AG09309 (cell line): ENCODE measurements at places on chromosomes 3 and 15.
A peak's percentile ranks its signal among the peaks of the same experiment; 100 is the strongest.

DNA sequence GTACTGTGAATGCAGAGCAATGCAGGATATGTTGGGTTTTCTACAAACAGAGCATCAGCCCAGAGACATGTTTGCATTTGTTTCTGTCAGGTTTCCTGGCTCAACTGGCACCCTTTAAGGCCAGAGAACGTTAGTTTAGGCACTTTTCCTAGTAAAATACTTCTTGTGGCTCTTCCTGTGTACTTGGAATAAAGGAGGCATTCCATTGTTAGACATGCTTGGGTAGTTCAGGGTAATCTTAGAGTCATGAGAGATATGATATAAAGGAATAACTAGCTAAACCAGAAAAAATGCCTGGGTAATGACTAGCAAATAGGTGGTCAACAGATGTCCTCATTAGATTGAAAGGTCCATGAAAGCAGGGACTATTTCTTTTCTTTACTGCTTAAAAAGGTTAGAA lies 60.4 kb upstream of the RBM5 start:
- DNase-seq, result peak; percentile 3

- DNase-seq, result no peak
Measured at GRCh38 chr3:48560648-48561018, 2.9 kb downstream of the UCN2 start.

DNA sequence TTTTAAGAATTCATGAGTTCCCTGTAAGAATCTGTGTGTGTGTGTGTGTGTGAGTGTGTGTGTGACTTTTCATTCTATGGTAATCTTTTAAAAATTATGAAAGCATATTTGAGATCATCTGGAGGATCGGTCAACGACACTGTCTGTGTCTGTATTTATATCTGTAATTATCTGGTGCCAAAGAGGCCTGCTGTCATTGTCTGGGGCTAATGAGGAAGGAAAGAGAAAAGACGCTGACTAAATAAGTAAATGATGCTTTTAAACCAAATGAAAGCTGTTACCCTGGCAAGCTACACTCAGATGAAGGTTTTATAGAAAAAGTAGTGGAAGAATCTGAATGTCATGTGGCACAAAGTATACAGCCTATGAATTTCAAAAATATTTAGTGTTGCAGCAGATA lies 439.8 kb downstream of the RBMS3 start:
- no peak for DNase-seq

DNA sequence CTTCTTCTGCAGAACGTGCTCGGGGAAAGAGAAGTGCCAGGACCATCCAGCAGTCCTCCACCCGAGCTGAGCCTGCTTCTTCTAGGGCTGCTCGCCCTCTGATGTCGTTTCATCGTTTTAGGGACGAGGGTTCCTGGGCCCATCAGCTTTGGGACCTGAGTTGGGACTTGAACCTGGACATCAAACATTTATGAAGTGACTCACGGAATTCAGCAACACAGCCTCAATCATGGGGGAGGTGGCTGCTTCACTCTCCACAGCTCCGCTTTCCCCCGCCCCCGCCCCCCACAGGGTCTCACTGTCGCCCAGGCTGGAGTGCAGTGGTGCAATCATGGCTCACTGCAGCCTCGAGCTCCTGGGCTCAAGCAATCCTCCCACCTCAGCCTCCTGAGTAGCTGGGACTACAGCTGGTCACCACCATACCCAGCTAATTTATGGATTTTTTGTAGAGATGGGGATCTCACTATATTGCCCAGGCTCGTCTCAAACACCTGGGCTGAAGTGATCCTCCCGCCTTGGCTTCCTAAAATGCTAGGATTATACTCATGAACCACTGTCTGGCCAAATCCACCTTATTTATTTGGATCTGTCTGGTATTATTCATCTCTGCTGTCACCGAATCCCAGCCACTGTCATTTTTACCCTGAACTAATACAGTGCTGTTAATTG lies 725 bp upstream of the SCAMP2 start:
- no peak for DNase-seq

GRCh38 chr3:190701096-190701532 lies 161.4 kb downstream of the GMNC start:
- DNase-seq, result no peak

- no peak for DNase-seq
Measured at GRCh38 chr3:45252826-45253225, 26.7 kb upstream of the TMEM158 start.

GRCh38 chr15:34933432-34933975 lies 36.0 kb downstream of the AQR start:
- no peak for DNase-seq

- DNase-seq, result no peak
Measured at GRCh38 chr3:149464542-149465328, 9.8 kb upstream of the TM4SF4 start.

- no peak for DNase-seq
Measured at GRCh38 chr15:43948691-43949325, 122.0 kb downstream of the WDR76 start.

DNA sequence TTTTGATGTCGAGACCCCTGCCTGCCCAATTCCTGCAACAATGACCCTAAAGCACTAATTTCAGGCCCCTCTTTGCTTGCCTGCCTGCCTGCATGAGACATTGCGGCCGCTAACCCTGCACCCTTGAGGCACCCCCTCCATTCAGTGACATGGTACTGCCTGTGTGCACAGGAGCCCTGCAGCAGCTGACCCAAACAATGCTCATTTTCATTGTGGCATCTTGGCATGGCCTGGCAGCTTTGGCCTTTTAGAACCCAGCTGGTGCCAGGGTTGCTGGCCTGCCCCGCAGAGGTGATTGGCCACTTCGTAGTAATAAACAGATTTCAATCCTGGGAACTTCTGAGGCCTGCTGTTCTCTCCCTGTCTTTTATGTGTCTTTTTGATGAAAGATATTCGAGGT lies 33.8 kb downstream of the SLCO3A1 start:
- no peak for DNase-seq

DNA sequence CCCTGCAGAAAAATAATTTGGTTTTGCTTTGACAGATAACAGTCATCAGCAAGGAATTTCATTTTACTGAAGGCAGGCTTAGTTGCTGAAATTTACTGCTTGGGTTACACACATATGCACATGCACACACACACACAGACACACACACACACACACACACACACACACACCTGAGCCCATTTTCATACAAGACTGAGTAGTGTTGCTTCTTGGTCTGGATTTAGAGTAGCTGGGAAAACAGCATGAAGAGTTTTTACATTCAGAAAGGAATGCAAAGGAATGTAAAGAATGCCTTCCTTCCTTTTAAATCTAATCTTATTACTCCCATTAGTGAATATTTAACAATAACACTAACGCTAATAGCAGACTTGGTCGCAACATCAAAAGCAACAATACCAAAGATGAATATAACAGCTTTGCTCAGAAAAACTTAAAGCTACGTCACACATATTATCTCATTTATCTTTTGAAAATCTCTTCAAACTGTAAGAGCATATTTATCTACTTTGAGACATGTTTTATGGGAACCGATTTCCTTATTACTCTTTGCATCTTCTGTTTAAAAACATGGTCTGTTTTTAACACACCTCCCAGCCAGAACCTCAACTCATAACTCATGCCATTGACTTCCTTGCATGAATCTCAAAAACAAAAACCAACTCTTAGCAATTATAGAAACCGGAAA lies 32.5 kb downstream of the RFTN1 start:
- no peak for DNase-seq

DNA sequence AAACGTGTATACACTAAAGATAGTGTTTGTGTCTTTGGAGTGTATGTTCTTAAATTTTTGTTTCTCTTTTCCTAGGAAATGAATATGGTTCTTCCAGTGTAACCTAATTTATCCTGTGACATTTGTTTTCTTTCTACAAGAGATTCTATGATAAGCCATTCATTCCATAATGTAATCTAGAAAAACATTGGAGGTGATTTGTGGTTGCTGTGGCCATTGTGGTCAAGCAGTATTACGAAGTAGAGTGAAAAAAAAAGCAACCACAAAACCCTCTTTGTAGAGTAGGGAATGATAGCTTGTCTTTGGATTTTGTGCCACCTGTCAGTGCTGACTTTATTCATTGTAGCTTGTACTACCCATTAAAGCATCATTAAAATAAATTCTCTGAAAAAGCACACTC lies 1209.6 kb downstream of the ZPLD1 start:
- no peak for DNase-seq
